Activated CD4-positive, alpha-beta T cell treated with anti-CD3 and anti-CD28 coated beads for 48 hours (primary cell): ENCODE measurements at places on chromosomes 13 and 19.
A peak's percentile ranks its signal among the peaks of the same experiment; 100 is the strongest.

- DNase-seq: no peak
These were observed 63.8 kb downstream of the RNF17 start for GRCh38 chr13:24827799-24828198.

GRCh38 chr19:51127755-51128154 is 3.0 kb downstream of the SIGLEC9 start:
- DNase-seq: no peak

GRCh38 chr13:34842466-34842865 is 99.6 kb upstream of the NBEA start:
- no peak for DNase-seq

DNA sequence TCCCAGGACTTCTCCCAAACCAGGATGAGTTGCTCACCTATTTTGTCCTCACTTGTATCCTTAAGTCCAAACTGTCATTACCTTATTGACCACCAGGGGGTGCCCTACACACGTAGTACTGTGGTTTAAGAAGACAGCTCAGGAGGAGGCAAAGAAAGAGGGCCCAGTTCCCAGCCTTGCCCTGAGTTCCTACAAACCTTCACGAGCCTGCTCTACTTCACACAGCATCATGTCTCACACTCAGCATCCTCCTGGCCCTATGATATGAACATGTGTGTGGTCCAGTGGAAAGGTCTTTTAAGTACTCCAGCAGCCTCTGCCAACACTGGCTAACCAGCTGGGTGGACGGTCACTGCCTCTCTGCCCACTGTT is 8.1 kb upstream of the ZNF784 start:
- DNase-seq: peak; percentile 93

DNA sequence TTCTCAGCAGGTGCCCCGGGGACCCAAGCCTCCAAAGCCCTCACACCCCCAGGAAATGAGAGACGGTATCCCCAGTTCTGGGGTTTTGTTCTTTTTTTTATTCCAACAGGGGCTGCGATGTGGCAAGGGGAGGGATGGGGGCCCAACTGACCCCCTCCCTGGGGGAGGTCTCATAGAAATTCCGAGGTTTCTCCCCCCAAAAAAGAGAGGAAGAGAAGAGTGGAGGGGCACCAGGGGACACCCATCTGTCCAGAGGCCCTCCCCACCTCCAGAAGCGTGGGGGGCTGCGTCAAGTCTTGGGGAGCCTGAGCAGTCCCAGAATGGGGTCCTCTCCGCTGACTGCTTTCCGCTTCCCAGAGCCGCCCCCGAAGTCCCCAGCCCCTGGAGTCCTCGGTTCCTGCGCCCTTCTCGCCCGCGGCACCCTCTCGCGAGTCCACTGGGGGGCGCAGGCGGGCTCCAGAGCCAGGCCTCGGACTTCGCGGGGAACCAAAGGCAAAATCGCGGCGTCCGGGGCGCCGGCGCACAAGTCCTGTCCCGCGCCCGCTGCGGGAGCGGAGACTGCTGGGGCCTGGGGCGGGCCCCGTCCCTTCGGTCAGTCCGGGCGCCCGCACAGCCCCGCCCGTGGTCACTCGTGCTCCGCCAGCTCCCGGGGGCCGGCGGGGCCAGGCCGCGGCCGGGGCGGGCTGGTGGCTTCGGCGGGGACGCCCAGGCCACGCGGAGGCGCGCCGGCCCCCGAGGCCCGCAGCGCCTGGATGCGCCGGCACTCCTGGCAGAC is 4.4 kb upstream of the ATP1A3 start:
- peak; percentile 69 for DNase-seq

GRCh38 chr13:105740739-105741138 is 794.7 kb downstream of the EFNB2 start:
- DNase-seq: no peak

DNA sequence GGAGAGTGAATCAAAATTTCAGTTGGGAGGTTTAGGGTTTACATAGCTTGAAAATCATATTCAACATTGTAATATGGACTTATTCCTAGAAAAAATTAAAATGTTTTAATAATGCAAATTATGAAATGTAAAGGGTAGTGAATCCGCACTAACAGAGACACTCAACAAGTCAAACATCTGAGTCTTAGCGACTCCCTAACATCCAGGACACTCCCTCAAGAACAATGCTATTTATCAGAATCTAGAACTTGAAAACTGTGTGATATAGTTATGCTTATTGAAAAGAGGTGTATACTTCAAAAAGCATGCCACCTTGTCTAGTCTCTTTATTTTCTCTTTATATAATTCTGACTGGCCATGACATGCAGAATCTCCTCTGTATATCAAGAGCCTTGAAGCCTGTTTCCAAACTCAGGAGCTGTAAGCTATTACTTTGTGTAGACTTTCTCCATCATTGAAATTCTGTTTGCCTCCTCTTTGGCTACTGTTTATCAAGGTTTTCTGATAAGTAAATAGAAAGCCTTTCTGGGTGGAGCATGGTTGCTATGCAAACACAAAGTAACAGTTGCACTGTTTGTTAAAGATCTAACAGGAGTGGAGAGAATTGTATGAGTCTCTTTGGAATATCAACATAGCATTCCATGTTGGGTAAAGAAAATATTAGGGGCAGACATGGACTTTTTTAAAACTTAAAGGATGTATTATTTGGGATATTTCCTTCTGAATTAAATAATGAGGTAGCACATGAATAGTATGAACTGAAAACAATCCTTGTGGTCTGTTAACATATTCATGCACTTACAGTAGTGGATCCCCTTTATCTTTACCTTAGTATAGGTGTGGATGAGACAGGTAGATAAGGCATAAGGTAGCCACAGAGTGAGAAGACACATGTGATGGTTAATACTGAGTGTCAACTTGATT is 56.4 kb upstream of the MBNL2 start:
- DNase-seq: no peak

GRCh38 chr19:57348136-57348535 is 2.9 kb upstream of the ZNF304 start:
- DNase-seq: no peak

- DNase-seq: no peak
These were observed 44.4 kb downstream of the GPC6 start for GRCh38 chr13:93270769-93271742.

- peak; percentile 89 for DNase-seq
These were observed 7.4 kb downstream of the ETHE1 start for GRCh38 chr19:43519436-43520088.

DNA sequence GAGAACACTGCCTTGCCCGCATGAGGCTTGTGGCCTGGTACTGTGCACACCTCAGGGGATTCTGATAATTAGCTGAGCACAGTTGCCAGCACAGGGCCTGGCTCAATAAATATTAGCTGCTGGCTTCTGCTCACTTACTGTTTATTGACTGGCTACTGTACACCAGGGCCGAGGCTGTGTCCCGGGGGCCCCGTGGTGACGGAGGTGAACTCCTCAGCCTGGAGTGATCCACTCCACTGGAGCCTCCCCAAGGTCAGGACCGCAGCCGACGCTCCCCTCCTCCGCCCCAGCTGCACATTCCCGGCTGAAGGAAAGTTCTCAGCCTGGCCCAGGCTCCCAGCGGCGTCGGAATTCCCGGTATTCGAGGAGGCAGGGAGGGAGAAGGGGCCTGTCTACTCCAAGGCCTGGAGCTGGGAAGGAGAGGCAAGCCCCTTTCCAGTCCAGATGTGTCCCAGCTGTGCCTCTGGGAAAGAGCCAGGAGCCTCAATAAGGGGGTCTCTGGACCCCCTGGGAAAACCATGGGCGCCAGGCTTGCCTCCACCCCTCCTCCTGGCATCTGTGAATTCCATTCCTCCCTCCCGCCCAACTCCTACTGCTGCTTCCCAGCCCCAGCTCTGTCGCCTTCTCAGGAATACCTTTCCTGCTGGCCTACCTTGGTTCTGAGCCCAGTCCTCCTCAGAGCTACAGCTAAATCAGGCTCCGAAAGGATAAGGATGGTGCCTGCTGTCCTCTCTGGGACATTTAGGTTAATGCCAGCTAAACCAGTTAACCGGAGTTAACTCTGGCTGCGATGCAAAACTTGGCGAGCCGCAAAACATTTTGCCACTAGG is 7.3 kb downstream of the RPS16 start:
- no peak for DNase-seq

- no peak for DNase-seq
These were observed 17.7 kb downstream of the WTIP start for GRCh38 chr19:34499155-34499834.

DNA sequence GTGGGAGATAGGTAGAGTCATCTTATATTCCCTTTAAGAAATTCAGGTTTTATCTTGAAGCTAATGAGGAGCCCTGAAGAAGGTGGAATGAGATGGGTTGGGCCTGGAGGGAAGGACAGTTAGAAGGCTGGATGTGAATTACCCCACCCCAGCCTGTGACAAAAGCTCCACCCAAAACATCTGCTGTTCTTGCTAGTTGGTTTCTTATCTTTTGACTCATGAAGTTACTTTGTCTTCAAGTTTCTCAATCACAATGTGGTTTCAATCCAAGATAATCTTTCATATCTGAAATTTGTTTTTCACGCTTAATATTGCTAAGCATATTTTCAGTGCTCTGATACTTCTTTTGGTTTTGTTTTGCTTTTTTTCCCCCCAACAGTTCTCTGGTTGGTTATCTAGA is 38.3 kb upstream of the HMGB1 start:
- peak; percentile 16 for DNase-seq

GRCh38 chr13:114226088-114226487 is 8.6 kb upstream of the CDC16 start:
- no peak for DNase-seq

- DNase-seq: no peak
These were observed 246.1 kb upstream of the MIR17HG start for GRCh38 chr13:91101381-91101780.

DNA sequence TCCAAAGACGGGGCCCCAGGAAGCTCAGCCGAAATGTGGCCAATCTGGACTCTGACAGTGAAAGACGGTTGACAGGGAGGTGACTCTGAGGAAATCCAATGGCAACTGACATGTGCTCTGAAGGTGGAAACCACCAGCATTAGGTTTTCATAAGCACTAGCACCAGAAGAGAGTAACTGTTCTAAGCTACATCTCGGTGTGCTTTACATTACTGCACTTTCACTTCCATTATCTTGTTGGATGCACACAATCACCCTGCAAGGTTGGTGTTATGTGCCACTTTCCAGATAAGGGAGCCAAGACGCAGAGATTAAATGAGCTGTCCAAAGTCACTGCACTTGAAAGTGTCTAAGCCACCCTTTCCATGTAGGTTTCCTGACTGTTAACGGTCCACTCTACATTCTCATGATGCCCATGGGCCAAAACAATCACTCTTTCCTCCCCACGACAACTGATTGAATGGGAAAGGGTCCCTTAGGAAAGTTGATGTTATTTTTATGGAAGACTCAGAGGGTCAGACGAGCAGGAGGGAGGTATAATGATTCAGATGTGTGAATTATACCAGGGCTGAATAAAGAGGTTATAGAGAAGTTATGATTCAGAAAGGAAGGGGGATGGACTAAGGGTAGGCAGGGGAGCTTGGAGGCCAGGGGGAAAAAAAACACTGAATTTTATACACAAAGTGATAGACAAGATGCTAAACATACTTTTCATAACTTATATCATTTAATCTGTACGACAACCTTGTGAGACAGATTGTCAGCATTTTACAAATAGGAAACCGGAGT is 52.8 kb downstream of the RUBCNL start:
- DNase-seq: no peak

- DNase-seq: no peak
These were observed 110.5 kb upstream of the RFC3 start for GRCh38 chr13:33707449-33707848.

- no peak for DNase-seq
These were observed 11.8 kb upstream of the CEACAM4 start for GRCh38 chr19:41638641-41639081.

- no peak for DNase-seq
These were observed 764 bp downstream of the ZNF626 start for GRCh38 chr19:20660473-20661140.

GRCh38 chr13:32206097-32206740 is 108.9 kb downstream of the ZAR1L start:
- no peak for DNase-seq

DNA sequence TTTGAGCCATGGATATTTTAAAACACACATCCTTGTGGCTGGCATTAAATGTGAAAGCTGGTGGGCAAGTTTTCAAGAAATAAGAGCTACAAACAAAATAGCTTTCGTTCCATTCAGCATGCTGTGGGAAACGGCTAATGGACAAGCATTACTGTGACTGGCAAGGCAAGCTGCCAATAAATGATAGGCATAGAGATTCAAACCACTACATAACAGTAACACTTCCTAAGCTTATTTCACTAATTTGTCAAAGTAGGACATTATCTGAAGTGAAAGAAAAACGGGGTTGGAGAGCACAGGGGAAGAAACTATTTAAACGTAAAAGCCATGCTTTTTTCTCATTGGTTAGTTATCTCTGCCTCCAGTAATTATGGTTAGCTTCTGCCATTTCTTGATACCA is 26.0 kb downstream of the OBI1 start:
- DNase-seq: no peak

GRCh38 chr13:45728759-45729158 is 26.6 kb downstream of the CBY2 start:
- peak; percentile 21 for DNase-seq

GRCh38 chr19:44689290-44690130 is 9.4 kb upstream of the CEACAM16 start:
- peak; percentile 86 for DNase-seq

GRCh38 chr13:41458761-41459431 is 1.5 kb downstream of the RGCC start:
- DNase-seq: peak; percentile 80

DNA sequence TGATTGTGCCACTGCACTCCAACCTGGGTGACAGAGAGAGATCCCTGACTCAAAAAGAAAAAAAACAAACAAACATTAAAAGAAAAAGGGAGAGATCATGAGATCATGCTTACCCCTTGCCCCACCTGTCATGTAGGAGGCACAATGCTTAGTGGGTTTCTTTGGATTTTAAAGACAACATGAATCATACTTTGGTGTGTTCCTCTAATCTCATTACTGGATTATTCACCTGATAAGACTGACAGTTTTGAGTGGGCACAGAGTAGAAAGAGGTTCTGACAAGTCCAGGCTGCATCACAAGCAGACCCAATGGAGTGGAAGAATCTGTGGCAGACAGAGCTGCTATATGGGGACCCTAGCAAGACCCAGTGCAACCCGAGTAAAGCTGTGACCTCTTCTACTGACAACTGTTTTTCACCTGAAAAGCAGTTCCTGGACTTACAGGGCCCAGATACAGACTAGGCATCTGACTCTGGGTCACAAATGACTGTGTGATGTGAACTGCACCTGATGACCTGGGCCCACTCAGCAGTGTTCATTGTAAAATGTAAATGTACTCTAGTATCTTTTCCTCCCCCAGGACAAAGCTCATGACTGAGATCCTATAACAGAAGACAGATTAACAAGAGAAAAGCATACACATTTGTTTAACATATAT is 28.9 kb upstream of the USP12 start:
- no peak for DNase-seq

GRCh38 chr13:77660841-77661250 is 36.6 kb upstream of the SLAIN1 start:
- no peak for DNase-seq
